ENCODE measurements at places on chromosomes 2 and 18.

GRCh38 chr18:35392375-35392774 is 15.2 kb upstream of the ZNF396 start:
- no peak for DNase-seq

GRCh38 chr2:109613081-109613921 is 465 bp downstream of the SEPTIN10 start:
- peak; percentile 34 for DNase-seq

GRCh38 chr2:97857553-97857952 is 138.2 kb downstream of the TMEM131 start:
- DNase-seq = no peak

GRCh38 chr2:151851761-151852160 is 23.5 kb upstream of the ARL5A start:
- DNase-seq = no peak

DNA sequence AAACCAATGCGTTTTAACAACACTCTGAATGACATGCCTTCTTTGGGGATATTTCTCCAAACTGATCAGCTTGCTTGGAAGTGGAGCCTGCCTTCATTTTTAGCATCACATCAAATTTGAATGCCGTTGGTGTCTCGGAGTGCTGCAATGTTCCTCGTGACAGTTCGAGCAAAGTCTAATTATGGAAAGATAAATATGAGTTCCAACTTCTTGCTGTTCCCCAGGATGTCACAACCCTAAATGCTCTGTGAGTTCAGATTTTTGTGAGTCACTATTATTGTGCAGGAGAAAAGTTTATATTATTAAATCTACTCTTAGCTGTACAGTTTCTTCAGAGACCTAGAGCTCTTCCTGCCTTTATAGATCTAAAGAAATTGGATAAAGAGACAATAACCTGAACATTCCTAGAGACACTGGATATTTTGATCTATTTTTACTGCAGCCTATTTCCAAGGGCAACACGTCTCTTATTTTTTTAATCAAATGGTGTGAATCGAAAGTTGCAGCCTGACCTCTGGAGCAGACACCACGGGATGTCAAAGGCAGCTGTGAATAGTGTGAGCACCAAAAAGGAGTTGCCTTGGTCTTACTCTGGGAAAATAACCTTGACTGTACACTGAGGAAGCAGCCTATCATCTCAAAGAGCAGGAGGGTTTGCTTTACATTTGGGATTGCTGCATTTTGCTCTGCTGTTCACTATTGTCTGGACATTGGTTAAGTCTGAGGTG is 330.1 kb downstream of the TDRD15 start:
- no peak for DNase-seq

DNA sequence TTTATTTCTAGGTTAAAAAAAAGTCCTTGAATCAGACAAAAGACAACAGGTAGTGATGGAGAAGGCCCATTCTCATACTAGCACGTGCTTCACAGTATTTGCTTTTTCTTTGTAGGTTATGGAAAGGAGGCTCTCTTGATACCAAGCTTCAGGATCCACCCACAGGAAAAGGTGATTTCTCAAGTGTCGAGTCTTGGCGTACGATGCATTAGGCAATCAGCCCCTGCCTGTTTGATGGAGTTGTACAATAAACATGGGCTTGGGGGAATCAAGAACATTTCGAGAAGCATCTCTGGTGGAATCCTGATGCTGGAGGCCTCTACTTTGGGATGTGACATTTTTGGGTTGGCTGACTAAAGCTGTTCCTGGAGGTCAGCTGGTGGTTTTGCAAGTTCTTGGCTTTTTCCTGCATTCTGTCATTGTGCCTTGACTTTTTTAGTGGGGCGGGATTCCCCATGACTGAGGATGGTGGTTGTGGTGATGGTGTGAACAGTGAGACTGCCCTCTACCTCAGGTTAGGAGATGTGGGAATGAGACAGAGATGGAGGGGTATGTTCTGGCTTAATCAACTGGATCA is 231.5 kb upstream of the SPRED2 start:
- DNase-seq = no peak

- DNase-seq = no peak
Measured at GRCh38 chr2:217929757-217930707, 72.8 kb downstream of the TNS1 start.

- no peak for DNase-seq
Measured at GRCh38 chr2:26852405-26853306, 4.7 kb downstream of the DPYSL5 start.

- no peak for DNase-seq
Measured at GRCh38 chr2:191209340-191209739, 35.9 kb upstream of the MYO1B start.

DNA sequence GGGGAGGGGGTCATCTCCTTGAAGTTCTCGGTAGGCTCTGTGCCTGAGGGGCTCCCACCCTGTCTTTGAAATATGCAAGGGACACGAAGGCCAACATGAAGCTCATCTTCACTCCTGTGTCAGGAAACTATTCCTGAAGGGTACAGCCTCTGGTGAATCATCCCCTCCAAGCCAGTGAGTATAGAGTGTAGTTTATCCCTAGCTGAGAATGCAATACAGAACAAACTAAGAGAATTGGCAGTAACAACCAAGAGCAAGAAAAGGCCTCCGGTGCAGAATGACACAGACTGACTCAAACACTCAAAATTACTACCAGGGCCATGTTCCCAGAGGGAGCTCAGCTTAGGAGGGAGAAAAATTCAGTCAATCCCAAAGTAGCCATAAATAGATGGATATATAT is 413.3 kb downstream of the BCL11A start:
- no peak for DNase-seq

DNA sequence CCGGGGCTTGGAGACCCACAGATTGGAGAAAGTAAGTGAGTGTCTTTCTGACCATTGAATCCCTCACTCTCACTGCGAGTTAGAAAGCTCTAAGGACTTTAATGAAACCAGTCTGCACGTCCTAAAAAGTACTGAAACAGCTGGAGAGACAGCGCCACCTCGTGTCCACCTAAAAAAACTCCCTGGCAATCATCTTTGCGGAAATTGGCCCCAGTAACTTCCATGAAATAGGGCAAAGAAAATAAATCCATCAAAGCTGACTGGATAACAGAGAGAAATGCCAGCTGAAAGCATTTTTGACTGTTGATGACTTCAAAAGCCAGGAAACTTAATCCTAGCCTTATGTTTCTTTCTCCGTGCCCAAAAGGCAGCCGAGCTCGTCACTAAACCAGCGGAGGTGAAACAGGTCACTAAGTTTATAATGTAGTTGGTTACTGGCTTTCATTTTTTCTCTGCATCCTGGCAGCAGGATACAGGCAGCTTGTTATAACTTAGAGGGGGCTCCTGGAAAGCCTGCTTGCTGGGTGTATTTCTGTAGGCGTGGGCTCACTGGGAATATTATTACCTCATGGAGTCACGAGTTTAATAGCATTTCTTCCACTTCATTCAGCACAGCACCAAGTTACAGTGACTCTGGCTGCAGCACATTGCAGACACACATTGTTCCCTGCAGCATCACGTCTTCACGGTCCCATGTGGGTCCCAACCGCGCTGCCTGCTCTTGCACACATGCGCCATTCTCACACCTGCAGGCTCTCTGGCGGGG is 266.5 kb downstream of the HRH4 start:
- DNase-seq = peak; percentile 64

DNA sequence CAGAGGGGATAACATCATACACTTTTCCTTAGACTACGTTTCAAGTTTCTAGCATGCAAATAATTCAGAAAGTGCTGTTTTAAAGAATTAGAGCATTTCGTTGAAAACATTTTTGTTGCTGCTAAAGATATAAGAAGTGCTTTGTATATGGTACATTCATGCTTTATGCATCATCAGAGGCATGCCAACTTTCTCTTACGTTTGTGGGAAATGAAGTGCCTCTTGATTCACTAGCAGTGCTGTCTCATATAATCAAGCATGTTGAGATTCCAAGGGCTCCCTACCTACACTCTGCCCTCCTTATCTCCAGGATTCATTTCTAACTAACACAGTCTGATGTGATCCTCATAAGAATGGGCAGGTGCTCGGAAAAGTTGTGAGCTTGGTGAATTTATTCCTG is 748.6 kb upstream of the DDX18 start:
- DNase-seq = no peak

DNA sequence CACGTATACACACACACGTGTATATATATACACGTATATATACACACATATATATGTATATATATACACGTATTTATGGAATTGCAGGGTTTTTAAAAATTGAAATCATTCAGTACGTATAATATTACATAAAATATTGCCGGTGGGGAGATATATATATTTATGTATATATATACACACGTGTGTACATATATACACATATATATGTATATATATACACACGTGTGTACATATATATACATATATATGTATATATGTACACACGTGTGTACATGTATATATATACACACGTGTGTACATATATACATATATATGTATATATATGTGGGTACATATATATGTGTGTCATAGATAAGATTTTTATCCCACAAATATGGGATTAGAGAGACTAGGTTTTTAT is 5.4 kb downstream of the FBXO11 start:
- no peak for DNase-seq

DNA sequence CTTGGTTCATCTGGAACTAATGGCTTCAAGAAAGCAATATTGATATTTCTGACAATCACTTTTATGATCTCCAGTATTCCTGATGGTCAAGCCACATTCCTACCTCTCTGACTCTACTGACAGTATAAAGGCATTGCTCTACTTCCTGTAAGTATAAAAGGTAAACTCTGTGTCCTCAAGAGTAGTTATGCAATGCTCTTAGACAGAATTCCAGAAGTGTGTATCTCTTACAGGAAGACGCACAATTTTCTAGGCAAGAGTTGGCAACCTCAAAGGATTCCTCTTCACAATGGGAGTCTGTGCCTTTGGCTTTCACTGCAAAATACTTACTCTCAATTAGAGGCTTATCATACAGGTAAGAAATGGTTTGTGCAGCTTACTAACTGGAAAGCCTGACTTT is 100.1 kb downstream of the THADA start:
- DNase-seq = no peak

- no peak for DNase-seq
Measured at GRCh38 chr2:232998666-232998985, 14.4 kb downstream of the NGEF start.

GRCh38 chr2:148529745-148530144 is 114.8 kb upstream of the EPC2 start:
- DNase-seq = no peak

- DNase-seq = no peak
Measured at GRCh38 chr2:182616471-182617393, 99.3 kb upstream of the DNAJC10 start.

GRCh38 chr2:115999039-115999438 is 1556.6 kb downstream of the DPP10 start:
- DNase-seq = no peak

DNA sequence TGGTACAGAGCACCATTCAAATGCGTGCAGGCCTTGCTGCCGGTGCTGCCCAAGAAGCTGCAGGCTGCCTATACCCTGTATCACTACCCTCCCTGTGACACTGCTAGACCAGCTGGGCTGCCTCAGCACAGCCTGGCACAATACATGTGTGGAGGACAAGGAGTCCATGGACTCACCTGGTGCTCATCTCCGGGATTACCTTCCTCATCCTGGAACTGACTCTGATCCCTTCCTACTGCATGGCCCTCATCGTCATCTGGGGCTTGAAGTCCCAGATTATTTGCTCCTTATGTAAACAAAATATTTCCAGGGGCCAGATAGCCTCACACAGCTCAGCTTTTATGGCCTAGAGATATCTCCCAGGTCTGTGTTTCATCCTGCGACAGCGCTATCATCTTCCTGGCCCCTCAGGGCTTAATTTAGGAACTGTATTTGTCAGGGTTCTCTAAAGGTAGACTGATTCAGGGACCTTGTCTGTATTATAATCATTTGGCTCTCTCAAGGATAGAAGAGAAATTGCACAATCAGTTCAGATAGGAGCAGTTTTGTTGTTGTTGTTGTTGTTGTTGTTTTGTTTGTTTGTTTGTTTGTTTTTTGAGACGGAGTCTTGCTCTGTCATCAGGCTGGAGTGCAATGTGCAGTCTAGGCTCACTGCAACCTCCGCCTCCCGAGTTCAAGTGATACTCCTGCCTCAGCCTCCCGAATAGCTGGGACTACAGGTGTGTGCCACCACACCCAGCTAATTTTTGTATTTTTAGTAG is 42.9 kb downstream of the WDR75 start:
- DNase-seq = no peak

DNA sequence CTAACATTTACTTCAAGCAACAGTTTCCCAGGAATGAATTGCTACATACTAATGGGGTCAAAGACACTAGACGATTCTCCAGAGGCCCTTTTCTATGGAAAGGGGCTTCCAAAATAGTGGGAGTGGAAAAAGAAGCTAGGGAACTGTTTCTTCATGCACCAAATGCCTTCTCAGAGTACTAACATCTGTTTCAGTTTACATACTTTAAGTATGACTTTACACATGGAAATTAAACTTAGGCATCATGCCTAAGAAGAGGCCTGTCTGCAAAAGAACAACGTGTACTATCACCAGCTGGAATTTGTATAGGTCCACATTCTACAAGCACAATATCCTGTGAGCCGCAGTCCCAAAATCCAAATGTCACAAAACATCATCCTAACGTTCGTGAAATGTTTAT is 29.4 kb upstream of the WDR75 start:
- DNase-seq = no peak

- DNase-seq = no peak
Measured at GRCh38 chr2:171883275-171883893, 10.7 kb downstream of the SLC25A12 start.

DNA sequence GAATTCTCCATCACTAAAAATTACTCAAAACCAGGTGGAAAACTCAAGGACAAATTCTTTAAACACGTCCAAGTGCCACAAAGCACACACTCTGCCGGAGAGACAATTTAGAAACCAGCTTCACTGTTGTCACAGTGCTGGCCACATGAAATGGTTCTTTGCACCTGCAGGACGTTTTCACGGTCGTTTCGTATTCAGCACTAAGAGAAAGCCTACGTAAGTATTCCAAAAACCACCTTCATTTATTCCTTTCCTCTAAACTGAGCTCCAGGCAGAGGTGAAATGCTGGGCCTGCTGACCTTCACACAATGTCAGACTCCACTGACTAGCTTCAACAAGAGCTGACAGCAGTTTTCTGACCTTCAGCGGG is 680 bp downstream of the ATP5F1A start:
- no peak for DNase-seq

- no peak for DNase-seq
Measured at GRCh38 chr2:106581328-106581727, 94.2 kb downstream of the CD8B2 start.

- DNase-seq = peak; percentile 40
Measured at GRCh38 chr2:197500503-197501131, 438 bp downstream of the HSPE1 start.

GRCh38 chr18:59658941-59659340 is 38.3 kb downstream of the CCBE1 start:
- DNase-seq = no peak
